ENCODE measurements at places on chromosomes 3 and 15. TPM values are rescaled to one million over a fixed set of nuclear protein-coding genes. Genes with fewer than 3 reads are reported as not detected.
A peak's percentile ranks its signal among the peaks of the same experiment; 100 is the strongest.

- no peak overlapping the region for H3K4me3 ChIP-seq
- peak overlapping the region; percentile 40 for H3K27ac ChIP-seq
- H3K4me1 ChIP-seq: peaks cover 39% of the 10 kb centered on the region
- peak; percentile 54 for DNase-seq
- no peaks in the 10 kb centered on the region for H3K36me3 ChIP-seq
Measured at GRCh38 chr15:92839696-92840095, 60.4 kb upstream of the CHD2 start.

- no peaks in the 10 kb centered on the region for H3K4me1 ChIP-seq
- H3K27me3 ChIP-seq: peaks cover 3% of the 10 kb centered on the region
- H3K27ac ChIP-seq: no peak overlapping the region
- no peak overlapping the region for H3K4me3 ChIP-seq
- no peak for DNase-seq
- H3K36me3 ChIP-seq: no peaks in the 10 kb centered on the region
Measured at GRCh38 chr15:29622637-29623036, 199.6 kb downstream of the TJP1 start.

DNA sequence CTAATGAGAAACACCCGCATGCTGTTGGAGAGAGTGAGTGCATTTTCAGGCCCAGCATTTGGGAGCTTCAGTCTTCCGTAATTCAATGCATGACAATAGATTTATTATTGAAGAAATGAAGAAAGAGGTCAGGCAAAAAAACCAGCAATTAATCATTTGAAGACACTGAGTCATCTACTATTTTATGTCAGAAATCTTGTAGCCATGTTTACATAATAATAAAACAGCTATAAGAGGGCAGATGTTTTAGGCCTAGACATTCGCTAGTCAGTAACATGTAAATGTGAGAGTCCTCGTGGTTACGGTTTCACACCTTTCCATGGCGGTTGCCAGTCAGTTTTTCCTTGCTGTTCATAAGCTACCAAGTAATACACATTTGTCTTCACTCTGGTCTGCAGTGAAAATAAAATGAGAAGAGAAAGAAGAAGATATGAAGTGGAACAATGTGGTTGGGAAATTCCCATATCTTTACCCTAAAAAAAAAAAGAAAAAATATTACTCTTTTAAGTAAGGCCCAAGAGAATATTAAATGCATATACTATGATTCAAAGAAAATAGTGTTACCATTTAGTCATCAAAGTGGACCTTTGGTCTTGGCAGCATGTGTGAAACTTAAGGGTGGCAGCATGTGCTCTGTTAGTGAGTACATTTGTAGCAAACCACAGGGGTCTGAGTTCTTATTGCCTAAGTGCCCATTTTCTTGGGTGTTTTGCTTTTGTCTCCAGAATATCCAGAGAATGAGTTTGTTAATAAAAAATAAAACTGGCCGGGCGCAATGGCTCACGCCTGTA, 140.5 kb upstream of the TBL1XR1 start:
- H3K4me1 ChIP-seq: peaks cover 29% of the 10 kb centered on the region
- DNase-seq: peak; percentile 91
- H3K27ac ChIP-seq: peak overlapping the region; percentile 77

GRCh38 chr3:57729334-57730045, 26.6 kb upstream of the SLMAP start:
- no peaks in the 10 kb centered on the region for H3K4me1 ChIP-seq
- no peak for DNase-seq
- H3K27me3 ChIP-seq: no peaks in the 10 kb centered on the region
- H3K27ac ChIP-seq: no peak overlapping the region
- no peaks in the 10 kb centered on the region for H3K36me3 ChIP-seq

DNA sequence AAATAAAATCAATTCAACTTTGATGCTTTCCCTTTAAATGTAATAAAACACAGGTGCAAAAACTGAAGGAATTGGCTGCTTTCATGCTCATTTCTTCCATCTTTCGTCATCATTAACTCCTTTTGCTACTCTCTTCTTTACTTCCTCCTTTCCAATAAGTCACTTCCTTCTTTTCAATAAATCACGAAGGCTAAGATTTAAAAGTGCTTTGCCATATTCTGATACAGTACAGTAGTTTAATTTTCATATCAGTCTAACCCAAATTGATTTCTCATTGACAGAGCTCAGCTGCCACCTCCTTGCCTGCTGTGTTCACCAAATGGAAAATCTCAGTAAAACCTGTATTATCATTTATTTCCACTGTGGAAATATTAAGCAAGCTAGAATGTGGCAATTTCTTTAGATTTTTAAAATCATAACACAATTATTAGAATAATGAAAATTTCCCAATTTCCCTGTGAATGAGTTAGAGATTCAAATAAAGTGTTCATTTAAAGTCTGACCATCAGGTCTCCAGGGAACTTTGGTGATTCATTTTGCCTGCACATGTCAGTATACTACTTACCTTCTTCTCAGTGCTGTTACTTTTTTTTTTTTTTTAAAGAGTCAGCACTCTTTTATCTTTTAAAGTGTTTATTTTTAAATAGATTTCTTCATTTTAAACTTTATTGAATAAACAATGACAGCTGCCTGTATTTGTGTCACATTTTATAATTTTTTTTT, 41.6 kb downstream of the NANOGP8 start:
- H3K27me3 ChIP-seq: peaks cover 2% of the 10 kb centered on the region
- H3K27ac ChIP-seq: no peak overlapping the region
- no peak overlapping the region for H3K4me3 ChIP-seq
- no peak for DNase-seq

DNA sequence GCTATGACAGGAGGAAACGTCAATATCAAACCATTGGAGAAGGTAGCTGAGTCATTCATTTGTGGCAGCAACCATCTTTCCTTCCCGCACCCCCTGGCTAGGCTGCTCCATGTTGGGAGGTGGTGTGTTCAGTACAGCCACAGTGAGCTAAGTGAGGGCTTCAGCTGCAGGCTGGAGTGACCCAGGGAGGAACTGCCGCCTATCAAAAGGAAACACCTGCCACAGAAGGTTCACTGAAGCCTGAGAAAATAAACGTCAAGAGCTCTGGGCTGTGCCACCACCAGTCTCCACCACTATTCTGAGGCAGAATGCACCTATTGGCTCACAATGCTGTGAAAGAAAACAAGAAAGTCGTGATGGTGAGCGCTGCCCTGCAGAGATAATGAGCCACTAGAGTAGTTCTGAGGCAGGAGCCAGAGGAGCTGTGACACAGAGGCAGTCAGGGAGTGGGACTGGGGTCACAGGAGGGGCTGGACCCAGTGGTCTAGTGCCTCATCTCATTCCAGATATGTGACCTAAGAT, 34.8 kb upstream of the CD47 start:
- DNase-seq: peak; percentile 76
- peak overlapping the region; percentile 99 for H3K27ac ChIP-seq
- H3K4me1 ChIP-seq: peaks cover 59% of the 10 kb centered on the region

DNA sequence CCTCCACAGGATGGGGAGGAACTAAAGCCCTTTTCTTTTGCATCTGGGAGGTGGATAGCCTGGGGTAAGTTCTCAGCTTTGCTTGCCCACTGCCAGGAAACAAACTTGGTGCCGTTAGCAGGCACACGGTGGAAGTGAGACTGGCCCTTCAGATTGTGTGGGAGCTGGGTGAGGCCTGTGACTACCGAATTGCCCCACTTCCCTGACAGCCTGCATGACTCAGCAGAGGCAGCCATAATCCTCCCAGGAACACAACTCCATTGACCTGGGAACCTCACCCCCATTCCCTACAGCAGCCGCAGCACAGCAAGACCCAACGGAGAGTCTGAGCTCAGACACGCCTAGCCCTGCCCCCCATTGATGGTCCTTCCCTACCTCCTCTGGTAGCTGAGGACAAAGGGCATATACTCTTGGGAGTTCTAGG, 282.6 kb downstream of the KLF13 start:
- H3K27me3 ChIP-seq: peaks cover 9% of the 10 kb centered on the region
- H3K4me3 ChIP-seq: no peak overlapping the region
- H3K4me1 ChIP-seq: no peaks in the 10 kb centered on the region
- no peak for DNase-seq

- no peaks in the 10 kb centered on the region for H3K27me3 ChIP-seq
- no peaks in the 10 kb centered on the region for H3K36me3 ChIP-seq
- no peak overlapping the region for H3K4me3 ChIP-seq
- H3K4me1 ChIP-seq: no peaks in the 10 kb centered on the region
- no peak overlapping the region for H3K27ac ChIP-seq
- no peak for DNase-seq
Measured at GRCh38 chr15:20295238-20295811, 246.3 kb downstream of the GOLGA6L6 start.

DNA sequence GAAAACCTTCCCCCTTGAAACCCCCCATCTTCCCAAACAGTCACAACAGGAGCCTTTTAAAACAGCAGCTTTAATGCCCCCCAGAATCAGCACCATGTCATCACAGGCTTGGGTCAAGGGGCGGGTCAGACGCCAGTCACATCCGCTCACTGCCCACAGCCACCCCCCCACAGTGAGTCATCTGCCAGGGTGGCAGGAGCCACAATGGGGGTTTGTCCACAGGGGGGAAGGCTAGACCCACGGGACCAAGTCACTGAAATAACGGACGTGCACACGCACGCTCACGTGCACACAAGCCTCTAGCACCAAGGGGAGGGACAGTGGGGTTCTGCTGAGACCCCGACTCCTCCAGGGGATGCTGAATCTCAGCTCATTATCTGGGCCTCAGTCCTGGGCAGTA, 441 bp upstream of the UCN2 start:
- H3K4me3 ChIP-seq: no peak overlapping the region
- H3K27me3 ChIP-seq: no peaks in the 10 kb centered on the region
- peak; percentile 55 for DNase-seq
- H3K27ac ChIP-seq: no peak overlapping the region
- no peaks in the 10 kb centered on the region for H3K36me3 ChIP-seq

DNA sequence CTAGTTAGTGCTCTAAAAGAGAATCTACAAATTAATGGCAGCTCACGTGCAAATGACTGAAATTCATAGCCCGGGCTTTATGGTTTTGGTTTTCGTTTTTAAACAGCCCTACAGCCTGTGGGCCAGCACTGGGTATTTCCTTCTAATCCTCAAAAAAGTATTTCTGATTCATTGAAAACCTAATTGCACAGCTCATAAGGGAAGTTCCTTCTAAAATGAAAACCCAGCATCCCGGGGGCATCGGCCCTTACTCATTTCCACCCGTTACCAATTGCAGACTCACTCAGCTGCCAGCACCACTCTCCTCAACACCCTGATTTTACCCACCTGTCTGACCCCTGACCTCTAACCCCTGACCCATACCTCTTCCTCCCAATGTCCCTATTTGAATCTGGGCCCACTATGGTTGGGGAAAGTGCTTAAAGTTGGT, 59.5 kb upstream of the ZNF148 start:
- DNase-seq: peak; percentile 68
- no peak overlapping the region for H3K27ac ChIP-seq
- H3K36me3 ChIP-seq: no peaks in the 10 kb centered on the region
- H3K4me1 ChIP-seq: peaks cover 13% of the 10 kb centered on the region
- no peaks in the 10 kb centered on the region for H3K27me3 ChIP-seq

- no peak overlapping the region for H3K4me3 ChIP-seq
- H3K36me3 ChIP-seq: no peaks in the 10 kb centered on the region
- peaks cover 1% of the 10 kb centered on the region for H3K27me3 ChIP-seq
Measured at GRCh38 chr3:12165909-12166308, 7.2 kb upstream of the TIMP4 start.

GRCh38 chr3:67531181-67532101, 123.0 kb downstream of the SUCLG2 start:
- H3K4me3 ChIP-seq: no peak overlapping the region
- no peak for DNase-seq
- no peak overlapping the region for H3K27ac ChIP-seq
- no peaks in the 10 kb centered on the region for H3K27me3 ChIP-seq

- H3K36me3 ChIP-seq: no peaks in the 10 kb centered on the region
- H3K27me3 ChIP-seq: peaks cover 2% of the 10 kb centered on the region
- H3K4me3 ChIP-seq: no peak overlapping the region
- H3K27ac ChIP-seq: no peak overlapping the region
- no peaks in the 10 kb centered on the region for H3K4me1 ChIP-seq
Measured at GRCh38 chr3:120177151-120177550, 82.9 kb upstream of the GSK3B start.

DNA sequence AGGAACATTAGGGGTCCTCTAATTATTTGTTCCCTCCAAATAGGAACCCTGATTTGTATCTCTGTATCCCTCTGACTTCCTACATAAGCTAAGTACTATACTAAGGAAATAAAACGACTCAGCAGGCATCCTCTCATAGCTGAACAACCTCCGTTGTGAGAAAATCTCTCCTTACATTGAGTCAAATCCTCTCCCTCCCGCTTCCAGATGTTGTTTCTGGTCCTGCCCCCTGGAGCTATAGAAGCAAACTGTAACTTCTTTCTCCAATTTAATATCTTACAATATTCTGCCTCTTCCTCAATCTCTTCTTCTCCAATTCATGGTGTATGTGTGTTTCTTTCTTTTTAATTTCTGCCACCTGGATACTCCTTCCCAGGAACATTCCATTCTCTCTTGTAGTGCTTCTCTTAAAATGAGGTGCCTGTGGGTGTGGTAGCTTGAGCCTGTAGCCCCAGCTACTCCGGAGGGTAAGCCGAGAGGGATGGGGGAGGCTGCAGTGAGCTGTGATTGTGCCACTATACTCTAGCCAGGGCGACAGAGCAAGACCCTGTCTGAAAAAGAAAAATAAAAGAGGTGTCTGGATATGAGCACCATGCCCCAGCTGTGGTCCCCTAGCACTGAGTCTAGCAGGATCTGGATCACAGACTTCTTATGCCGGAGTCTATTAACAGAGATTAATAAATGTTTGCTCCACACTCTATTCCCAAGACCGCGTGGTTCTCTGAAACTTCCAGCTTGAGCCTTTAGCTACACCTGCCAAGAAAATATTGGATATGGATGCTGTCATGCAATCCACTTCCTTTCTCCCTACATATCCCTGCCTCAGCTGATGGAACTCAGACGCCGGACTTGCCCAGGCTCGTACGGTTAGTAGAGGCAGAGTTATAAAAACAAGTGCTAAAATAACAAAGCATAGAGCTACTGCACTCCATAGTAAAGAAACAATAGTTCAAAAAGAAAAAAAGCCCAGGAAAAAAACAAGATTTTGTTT, 42.9 kb upstream of the NEO1 start:
- H3K4me1 ChIP-seq: no peaks in the 10 kb centered on the region
- H3K36me3 ChIP-seq: no peaks in the 10 kb centered on the region
- H3K27me3 ChIP-seq: peaks cover 17% of the 10 kb centered on the region

GRCh38 chr15:48623456-48623855, 22.1 kb downstream of the FBN1 start:
- H3K36me3 ChIP-seq: no peaks in the 10 kb centered on the region
- peaks cover 1% of the 10 kb centered on the region for H3K27me3 ChIP-seq
- no peak for DNase-seq
- H3K4me3 ChIP-seq: no peak overlapping the region
- H3K27ac ChIP-seq: no peak overlapping the region

DNA sequence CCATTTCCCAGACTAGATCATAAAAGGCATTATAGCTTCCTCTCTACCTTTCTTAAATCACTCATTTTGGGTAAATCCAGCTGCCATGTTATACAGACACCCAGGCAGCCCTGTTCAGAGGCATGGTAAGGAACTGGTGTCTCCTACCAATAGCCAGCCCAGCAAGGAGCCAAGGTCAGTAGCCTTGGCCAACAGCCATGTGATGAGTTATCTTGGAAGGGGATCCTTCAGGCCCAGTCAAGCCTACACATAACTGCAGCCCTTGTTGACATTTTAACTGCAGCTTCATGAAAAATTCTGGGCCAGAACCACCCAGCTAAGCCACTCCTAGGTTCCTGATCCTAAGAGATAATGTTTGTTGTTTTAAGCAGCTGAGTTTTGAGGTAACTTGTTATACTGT, 29.0 kb upstream of the ZMAT3 start:
- H3K27ac ChIP-seq: no peak overlapping the region
- no peak overlapping the region for H3K4me3 ChIP-seq
- DNase-seq: no peak
- H3K4me1 ChIP-seq: peaks cover 4% of the 10 kb centered on the region
- H3K27me3 ChIP-seq: no peaks in the 10 kb centered on the region

The TADA3 gene
- 86.9 TPM for total RNA-seq

The RASA2 gene
- total RNA-seq: 35.0 TPM

The TRPM1 gene
- not detected for total RNA-seq

The TM4SF4 gene
- total RNA-seq: not detected

The PFN2 gene
- 2.9 TPM for total RNA-seq

The ISLR gene
- total RNA-seq: not detected

Data from activated CD4-positive, alpha-beta memory T cell treated with anti-CD3 and anti-CD28 coated beads for 36 hours (primary cell).